Posterior vena cava (tissue), 2 donors: ENCODE measurements at places on chromosomes 13 and 19. TPM values are rescaled to one million over a fixed set of nuclear protein-coding genes. Genes with fewer than 3 reads are reported as not detected.

DNA sequence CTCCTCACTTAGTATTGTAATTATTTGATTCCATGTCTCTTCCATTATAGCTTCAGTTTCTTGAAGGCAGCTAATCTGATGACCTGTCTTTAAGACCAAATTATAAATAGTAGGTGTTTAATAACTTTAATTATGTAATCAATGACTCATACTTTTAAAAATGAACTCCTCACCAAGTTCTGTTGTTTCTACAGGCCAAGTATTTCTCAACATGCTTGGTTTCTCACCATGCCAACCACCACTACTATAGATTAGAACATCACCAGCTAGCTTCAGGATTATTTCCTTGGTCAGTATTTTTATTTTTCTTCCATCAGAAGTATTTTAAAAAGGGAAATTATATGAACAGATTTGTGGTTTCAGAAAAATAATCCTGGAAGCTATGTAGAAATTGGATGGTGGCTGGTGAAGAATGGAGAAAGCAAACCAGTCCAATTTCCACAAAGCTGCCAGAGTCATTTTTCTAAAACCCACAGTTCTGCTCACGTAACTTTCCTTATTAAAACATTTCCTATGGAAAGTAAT is 237.7 kb upstream of the DACH1 start:
- no peak for DNase-seq

ISYNA1 gene
- total RNA-seq: 27.5 TPM

DNA sequence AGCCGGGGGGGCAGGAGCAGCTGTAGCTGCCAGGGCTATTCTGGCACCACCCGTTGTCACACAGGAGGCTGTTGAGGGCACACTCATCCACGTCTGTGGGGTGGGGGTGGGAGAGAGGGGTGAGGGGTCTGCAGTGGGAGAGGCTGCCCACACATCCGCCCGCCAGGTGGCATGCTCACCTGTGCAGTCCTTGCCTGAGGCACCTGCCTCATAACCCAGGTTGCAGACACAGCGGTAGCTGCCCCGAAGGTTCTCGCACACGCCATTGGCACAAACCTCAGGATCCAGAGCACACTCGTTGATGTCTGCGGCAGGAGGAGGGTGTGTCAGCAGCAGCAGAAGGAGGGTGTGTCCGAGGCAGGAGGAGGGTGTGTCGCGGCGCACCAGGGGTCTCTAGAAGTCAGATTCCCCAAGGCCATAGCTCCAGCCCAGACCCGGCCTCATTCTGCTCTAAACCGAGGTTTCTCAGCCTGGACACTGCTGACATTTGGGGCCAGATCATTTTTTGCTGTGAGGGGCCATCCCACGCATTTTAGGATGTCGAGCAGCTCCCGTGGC is 20.3 kb downstream of the FBN3 start:
- no peak for DNase-seq

DNA sequence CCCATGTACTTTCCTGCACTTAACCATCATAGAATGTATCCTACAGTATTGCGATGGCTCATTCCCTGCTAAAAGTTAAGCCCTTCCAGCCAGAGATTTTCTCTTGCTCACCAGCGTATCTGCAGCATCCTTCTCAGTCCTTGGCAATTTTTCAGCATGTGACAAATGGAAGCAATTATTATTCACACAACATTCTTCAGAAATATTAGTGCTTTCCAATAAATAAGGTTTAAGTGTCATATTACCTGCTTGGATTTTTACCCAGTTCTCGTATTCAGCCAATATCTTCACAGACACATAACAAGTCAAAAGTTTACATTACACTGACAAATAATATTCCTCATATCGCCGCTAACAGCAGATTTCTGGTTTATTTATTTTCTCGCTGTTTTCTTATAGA is 82.3 kb downstream of the POU4F1 start:
- DNase-seq: no peak

GRCh38 chr13:28533441-28534166 is 38.7 kb upstream of the FLT1 start:
- DNase-seq: no peak
